ENCODE measurements at places on chromosomes 13 and 19.

DNA sequence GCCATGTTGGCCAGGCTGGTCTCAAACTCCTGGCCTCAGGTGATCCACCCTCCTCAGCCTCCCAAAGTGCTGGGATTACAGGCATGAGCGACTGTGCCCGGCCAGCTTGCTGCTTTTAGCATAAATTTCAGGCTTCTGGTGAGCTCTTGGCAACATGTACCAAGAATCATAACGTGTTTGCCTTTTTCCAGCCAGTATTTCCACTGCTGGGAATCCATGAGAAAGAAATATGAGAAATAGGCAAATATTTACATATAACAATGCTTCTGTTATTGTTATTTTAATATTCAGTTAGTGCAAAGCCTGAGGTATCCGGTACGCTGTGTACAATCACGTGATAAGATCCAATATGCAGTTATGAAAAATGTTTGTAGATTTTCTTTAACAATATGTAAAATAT lies 29.2 kb upstream of the CERS4 start:
- DNase-seq = no peak

DNA sequence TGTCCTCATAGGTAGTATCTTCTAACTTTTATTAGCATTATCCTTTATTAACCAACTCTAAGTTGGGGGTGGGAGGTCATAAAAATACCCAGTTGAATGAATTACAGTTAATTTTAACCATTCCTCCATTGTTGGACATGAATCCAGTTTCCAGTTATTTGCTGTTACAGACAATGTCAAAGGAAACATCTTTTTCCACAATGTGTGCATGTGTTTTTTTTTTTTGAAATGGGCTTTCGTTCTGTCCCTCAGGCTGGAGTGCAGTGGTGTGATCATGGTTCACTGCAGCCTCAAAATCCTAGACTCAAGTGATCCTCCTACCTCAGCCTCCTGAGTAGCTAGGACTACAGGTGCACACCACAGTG lies 32.0 kb downstream of the KLF5 start:
- DNase-seq = no peak

DNA sequence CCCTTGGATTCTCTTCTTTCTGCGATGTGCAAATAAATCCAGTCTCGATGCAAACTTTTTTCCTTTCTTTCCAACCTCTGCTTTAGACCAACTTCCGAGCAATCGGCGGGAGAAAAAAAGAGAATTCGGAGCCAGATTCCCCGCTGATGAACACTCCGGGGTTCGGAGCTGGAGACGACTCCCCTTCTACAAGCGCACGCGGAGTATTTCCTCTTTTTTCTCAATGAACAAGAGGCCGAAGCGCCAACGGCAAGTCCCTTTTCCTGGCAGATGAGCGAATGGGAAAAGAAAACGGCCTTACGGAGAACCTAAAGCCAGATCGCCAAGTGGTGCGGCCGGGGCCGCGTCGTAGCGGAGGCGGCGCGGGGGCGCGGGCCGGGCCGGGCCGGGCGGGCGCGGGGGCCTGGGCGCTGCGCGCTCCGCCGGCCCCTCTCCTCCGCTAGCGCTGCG lies 250 bp downstream of the SPRY2 start:
- DNase-seq = peak; percentile 70

- DNase-seq = no peak
Measured at GRCh38 chr13:110200276-110200870, 106.6 kb downstream of the COL4A1 start.

- no peak for DNase-seq
Measured at GRCh38 chr19:48297975-48298374, 27.4 kb upstream of the EMP3 start.

- no peak for DNase-seq
Measured at GRCh38 chr13:25871389-25872125, 180.3 kb downstream of the SHISA2 start.

DNA sequence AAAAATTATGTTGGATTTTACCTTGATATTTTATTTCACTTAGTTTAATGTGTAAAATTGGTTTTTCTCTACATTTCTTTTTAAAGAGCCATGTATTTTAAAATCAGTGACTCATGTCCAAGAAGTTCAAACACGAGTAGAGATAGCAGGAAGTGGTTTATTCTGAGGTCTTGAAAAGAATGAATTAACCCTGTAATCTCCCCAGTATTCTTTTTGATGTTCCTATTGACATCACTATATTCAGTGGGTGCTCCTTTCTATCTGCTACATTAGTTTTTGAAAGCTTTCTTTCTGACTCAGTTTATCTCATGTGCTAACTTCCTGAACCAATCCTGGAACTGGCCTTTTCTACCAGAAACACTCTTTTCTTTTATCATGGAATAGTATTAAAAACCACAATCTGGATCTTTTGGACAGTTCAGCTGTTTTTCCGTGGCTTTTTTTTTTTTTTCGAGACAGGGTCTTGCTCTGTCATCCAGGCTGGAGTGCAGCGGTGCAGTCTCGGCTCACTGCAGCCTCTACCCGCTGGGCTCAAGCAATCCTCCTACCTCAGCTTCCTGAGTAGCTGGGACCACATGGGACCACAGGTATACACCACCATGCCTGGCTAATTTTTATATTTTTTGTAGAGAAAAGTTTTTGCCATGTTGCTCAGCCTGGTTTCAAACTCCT lies 114.9 kb downstream of the PCCA start:
- peak; percentile 84 for DNase-seq

DNA sequence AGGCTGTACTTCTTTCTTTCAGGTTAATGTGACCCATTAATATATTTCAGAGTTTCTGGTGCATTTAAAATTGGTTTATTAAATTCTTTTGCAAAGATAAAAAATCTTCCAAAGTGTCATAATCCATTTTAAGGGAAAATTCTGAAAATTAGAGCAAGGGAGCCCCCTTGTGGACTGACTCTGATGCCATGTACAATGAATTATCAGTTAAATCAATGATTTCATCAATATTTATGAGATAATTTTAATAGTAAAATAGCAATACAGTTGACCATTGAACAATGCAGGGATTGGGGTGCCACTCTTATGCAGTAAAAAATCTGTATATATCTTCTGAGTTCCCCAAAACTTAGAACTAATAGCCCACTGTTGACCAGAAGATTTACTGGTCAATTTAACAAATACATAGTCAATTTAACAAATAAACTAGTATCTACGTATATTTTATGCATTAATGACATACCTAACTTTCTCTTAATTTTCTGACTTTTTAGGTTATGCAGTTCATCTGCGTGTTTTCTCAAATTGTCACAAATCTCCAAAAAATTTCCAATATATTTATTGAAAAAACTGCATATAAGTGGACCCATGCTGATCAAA lies 479.1 kb upstream of the MIR17HG start:
- peak; percentile 12 for DNase-seq

DNA sequence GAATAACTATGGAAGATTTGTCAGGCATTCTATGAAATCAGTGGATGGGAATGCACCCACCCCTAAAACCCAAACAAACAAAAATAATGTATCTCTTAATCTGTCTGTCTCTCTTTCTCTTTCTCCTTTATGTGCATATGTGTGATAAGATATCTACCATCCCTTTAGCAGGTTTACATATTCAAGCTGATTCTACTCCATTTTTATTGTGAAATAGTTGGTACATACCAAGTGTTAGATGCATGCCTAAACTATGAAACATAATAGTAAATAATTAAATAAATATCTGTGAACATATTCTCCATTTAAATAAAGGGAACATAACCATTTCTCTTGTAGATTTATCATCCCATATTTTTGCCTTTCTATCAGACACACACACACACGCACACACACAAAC lies 121.8 kb upstream of the PCDH9 start:
- peak; percentile 3 for DNase-seq
